ENCODE measurements at places on chromosomes 5 and 9.
A peak's percentile ranks its signal among the peaks of the same experiment; 100 is the strongest.

GRCh38 chr5:95081500-95081960, 203.4 kb downstream of the MCTP1 start:
- peak; percentile 51 for DNase-seq

DNA sequence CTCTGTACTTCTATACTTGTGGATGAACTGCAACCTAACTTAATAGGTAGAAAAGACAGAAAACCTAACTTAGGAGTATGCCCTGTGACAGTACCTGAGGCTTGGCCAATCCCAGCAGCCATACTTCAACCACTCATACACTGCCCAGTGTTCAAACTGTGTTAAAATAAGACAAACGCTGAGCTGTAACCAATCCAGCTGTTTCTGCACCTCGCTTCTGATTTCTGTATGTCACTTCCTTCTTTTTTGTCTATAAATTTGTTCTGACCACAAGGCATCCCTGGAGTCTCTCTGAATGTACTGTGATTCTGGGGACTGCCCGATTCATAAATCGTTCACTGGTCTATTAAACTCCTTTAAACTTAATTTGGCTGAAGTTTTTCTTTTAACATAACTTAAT, 41.4 kb downstream of the AUH start:
- no peak for DNase-seq

GRCh38 chr9:91727316-91727861, 222.6 kb downstream of the ROR2 start:
- DNase-seq = peak; percentile 44

DNA sequence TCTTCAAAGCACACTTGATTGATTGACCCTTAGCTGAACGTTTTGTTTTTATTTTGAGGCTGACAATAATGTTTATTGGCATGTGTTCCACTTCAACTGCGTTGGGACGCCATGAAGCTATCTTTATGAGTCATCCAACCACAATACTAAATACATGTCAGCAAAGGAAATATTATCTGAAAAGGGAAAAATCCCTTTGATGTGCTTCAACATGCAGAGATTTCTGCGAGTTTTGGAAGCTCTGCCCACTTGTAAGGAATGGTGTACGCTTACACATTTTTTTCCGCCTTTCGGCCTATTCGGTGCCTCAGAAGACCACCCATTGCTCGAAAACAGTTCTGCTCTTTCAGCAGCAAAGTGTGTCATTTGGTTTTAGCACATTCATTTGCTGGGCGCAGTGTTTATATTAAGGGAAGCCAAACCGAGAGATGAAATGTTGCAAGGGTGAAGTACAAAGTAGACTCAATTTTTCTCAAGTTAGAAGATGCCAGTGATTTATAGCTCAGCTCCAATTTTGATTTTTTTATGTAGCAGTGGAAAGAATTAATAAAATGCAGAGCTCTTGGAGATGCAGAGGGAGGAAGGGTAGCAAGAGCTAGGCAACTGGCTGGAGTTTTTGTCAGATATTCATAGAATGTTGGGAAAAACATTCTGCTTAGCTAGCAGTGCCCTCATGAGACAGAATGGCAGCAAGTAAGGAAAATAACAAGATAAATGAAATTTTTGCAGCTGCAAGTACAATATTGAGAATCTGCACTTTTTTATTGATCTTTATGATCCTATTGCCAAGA, 68.9 kb downstream of the PRDM6 start:
- peak; percentile 40 for DNase-seq

DNA sequence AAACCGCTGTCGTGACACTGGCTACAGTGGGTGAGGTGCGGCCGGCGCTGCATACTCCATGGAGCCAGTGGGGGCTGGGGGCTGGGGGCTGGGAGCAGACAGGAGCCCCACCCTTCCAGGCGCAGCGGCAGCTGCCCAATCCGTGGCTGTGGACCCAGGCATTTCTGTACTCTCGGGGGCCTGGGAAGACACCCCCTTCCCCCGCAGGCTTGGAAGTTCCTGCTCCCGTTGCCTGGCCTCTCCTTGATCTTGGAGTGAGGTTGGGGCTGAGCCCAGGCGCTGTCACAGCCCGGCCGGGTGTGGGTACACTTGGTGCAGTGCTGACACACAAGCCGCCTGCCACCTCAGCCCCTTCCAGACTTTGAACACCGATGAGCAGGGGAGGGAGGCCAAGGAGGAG, 27.7 kb upstream of the GGTA1 start:
- no peak for DNase-seq

- peak; percentile 33 for DNase-seq
Observed at GRCh38 chr5:177303925-177304391, 359 bp downstream of the PRELID1 start.

DNA sequence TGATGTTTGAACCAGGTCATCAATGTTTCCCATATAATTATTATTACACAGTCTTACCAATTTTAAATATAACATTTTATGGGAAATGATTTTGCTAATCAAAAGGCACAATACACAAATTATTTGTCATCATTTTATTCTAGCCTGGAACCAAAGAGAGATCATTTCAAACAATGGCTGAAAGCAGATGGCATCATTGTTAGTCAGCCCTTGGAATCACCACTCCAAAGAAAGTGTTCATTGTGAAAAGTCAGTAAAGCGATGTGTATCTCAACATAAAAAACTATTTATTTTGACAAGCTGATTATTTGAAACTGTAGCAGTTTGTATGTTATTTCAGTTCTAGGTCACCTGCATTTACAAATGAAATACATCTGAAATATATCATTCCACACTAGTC, 1068.7 kb downstream of the CDH12 start:
- no peak for DNase-seq

DNA sequence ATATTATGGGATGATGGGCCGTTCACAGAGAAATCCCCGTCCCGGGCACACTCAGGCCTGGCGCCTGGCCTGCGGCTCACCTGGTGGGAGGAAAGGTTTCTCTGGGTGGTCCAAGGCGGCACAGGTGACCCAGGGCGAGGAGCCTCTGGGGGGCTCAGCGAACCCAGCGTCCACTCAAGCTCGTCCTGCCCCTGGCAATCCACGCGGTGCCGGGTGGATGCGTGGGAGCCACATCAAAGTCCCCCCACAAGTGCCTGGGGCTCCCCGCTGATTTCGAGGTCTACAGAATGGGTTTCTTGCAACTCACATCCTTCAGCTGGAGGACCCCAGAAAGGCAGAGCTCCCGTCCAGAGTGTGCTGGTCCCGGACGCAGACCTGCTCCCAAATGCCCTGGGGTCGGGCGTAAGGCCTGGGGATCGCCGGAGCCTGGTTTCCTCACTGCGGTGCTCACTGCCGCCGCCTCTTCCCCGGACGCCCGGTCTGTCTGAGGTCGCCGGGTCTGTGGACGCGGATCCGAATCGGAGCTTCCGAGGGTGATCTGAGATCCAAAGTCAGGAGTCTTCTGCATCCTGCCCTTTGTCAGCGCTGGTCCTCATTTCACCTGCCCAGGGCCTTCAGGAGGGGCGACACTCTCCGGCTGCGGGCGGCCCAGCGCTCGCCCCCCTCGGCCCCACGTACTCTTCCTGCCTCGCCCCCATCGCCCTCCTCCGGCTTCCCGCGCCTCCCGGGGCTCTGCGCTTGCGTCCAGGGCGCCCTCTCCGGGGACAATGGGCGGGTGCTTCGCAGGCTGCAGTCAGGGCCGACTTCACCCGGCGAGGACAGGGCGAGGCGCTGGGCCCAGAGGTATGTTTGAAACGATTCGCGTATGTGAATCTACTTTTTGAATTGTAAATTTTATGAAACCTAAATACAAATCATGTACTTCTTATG, 20.0 kb upstream of the RUFY1 start:
- DNase-seq = peak; percentile 71

DNA sequence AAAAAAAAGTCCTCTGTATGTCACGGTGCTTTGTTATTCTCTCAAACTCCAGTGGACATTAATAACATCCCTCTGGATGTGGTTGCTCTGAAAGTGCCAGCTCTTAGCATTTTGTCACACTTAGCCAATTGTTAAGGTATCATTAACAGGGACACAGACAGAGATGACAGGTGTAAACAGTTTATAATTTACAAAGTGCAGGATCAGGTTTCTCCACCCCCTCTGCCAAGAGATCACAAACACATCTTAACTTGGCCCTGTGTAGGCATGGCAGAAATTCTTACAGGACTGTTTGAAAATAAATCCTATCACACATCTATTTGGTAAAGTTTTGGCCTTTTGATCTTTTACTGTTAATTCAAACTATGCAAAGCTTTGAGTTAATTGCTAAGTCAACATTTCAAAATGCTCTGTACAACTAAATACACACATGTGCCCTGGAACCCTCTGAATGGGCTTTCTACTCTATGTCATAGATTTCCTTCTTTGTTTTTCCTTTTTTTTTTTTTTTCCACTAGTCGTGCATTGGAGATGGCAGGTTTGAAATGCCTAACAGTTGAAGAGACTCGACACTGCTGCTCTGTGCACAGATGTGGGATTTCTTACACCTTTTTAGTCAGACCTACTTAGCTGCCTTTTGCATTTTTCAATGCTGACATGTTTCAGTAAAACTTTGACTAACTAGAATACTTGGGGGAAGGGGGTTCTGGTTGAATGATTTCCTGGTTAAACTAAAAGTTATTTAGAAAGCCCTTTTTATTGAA, 41.7 kb downstream of the SEMA6A start:
- DNase-seq = no peak

GRCh38 chr5:50445296-50445949, 4.3 kb upstream of the EMB start:
- DNase-seq = no peak

DNA sequence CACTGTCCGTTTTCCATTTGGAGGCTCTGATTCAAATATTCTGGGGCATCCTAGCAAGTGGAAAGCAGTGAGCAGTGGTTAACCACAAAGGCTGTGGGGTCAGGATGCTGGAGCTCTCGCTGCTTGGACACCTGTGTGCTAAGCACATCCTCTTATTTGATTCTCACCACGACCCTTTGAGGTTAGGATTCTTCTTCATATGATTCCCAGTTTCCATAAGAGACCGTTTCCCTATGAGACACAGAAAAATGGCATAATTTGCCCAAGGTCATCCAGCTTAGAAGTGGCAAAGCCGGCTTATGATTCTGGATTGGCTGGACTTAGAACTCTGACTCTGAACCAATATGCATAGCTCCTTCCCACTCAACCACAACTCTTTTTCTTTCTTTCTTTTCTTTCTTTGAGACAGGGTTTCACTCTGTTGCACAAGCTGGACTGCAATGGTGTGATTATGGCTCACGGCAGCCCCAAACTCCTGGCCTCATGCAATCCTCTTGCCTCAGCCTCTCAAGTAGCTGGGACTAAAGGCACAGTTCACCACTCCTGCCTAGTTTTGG, 207.7 kb downstream of the TTLL11 start:
- DNase-seq = no peak

- DNase-seq = no peak
Observed at GRCh38 chr9:97660847-97661246, 27.2 kb downstream of the NCBP1 start.

DNA sequence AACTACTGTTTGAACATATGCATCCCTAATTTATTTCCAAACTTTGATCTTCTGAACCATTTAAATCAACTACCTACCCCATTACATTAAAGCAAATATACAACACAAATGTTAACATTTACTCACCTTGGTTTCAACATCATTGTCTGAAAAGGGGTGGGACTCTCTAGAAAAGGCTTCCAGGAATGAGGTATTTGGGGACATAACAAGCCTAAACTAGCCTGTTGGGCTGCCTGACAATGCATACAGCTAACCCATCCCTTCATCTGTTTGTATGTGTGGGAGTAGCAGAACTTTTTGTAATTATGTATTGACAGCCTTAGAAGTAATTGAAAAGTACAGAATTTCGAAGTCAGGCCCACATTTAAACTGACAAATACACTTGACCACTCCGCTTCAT, 2225.9 kb upstream of the C9orf72 start:
- DNase-seq = no peak

DNA sequence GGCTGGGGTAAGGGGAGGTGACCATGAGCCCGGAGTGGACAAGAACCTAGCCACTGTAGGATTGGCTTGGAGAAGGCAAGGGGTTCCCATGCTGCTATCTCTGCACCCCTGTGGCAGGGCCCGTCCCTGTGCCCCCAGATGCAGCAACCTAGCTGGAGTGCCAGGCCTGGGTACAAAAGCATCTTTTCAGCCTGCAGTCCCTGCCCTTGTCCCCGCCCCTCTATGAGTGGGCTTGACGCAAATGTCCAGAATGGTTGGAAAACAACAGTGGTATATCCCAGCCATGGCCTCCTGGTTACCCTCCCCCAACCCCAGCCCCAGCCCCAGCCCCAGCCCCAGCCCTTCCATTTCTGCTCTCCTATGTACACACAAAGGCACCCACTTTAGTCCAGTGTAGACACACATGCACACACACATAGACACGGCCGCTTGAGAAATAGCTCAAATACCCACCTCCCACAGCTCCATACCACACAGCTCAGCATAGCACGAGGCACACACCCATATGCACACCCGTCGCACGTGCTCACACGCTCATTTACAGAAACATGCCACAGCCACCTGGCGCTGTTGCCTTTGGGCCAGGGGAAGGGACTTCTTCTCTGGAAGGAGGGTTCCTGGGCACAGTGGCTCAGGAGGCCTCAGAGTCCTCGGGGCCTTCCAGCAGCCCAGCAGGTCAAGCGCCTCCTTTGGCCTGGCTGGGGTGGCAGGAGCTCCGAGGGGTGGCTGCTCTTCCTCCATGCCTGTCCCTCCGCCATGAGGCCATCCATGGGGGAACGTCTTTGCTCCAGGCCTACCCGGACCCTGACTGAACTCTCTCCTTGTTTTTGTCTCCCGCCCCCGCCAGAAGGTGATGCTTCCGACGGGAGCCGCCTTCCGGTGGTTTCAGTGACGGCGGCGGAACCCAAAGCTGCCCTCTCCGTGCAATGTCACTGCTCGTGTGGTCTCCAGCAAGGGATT, 34.1 kb downstream of the CXXC5 start:
- DNase-seq = no peak

- DNase-seq = no peak
Observed at GRCh38 chr9:82820186-82820585, 242.8 kb downstream of the RASEF start.

DNA sequence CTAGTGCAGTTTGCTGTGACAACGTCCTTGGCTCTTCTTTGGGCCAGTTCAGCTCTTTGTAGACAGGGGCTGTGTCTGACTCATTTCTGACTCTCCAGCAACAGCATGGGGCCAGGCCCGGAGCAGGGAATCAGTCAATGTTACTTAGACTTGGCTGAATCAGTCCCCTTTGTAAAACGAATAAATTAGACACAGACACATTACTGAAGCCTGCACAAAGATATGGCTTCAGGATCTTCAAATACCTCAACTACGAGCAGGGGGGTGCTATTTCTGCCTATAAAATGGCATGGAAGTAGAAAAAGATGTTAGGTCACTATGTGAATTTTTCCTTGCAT, 204.7 kb downstream of the TTLL11 start:
- peak; percentile 69 for DNase-seq

- DNase-seq = no peak
Observed at GRCh38 chr5:36685631-36686288, 79.4 kb downstream of the SLC1A3 start.

- no peak for DNase-seq
Observed at GRCh38 chr5:94024101-94024500, 282.7 kb upstream of the POU5F2 start.

- DNase-seq = no peak
Observed at GRCh38 chr5:38381361-38381760, 123.0 kb downstream of the EGFLAM start.

DNA sequence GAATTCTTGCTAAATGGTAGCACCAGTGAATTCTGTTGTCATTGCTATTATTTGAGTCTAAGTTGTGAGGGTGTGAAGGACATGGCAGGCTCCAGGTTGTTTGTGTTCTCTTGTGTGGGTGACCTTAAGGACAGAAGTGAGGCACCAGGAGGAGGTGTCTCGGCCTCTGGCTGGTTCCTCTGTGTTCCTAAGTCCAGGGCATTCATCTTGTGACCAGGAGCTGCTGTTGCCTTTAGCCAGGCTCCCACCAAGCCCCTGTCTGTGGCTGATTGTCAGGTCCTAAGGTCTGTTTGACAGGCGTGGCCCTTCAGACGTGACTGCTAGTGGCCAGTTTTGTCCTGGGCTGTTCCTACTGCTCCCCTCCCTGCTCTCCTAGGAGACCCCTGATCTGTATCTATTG, 89.4 kb downstream of the ANGPTL2 start:
- DNase-seq = no peak
